ENCODE measurements at places on chromosomes 12 and 14. TPM values are rescaled to one million over a fixed set of nuclear protein-coding genes. Genes with fewer than 3 reads are reported as not detected.

DNA sequence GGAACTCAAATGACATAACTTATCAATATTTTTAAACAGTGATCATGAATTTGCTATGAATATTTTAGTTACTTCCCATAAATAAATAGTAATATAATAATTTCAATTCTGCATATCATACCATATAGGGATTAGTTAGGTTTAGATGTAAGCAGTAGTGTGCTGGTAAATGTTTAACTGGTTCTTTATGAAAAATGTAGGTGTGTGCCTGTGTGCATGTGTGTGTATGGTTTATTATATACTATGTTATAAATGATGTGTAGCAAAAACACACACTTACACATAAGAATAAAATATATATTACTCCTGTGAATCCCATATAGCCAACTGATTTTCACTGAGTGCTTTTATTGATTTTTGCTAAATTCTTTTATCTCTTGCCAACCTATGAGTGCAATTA is 14.0 kb upstream of the BHLHE41 start:
- no peak for DNase-seq

DNA sequence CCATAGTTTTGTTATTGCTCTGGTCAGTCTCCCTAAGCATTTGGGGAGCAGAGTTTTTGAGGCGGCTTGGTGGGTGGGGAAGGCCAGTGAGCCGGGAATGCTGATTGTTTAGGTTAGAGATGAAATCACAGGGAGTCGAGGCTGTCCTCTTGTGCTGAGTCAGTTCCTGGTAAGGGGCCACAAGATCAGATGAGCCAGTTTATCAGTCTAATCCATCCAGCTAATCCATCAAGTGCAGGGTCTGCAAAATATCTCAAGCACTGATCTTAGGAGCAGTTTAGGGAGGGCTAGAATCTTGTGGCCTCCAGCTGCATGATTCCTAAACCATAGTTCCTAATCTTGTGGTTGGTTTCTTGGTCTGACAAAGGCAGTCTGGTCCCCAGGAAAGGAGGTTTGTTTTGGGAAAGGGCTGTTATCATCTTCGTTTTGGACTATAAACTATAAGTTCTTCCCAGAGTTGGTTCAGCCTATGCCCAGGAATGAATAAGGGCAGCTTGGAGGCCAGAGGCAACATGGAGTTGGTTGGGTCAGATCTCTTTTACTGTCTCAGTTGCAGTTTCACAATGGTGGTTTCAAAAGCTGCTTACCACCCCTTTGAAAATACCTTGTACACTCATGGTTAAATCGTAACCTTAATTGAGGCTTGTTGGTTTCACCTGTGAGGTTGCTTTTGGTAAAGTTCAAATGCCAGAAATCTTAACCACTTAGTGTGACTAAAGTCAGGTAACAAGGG is 33.6 kb upstream of the HIGD1C start:
- DNase-seq, result no peak

GRCh38 chr14:92160619-92161018 is 38.9 kb downstream of the CPSF2 start:
- DNase-seq, result no peak

- no peak for DNase-seq
Measured at GRCh38 chr12:6768437-6768914, 2.3 kb downstream of the PTMS start.

GRCh38 chr12:128794661-128795529 is 28.9 kb downstream of the SLC15A4 start:
- DNase-seq, result no peak

- no peak for DNase-seq
Measured at GRCh38 chr14:37246427-37246829, 48.7 kb downstream of the MIPOL1 start.

DNA sequence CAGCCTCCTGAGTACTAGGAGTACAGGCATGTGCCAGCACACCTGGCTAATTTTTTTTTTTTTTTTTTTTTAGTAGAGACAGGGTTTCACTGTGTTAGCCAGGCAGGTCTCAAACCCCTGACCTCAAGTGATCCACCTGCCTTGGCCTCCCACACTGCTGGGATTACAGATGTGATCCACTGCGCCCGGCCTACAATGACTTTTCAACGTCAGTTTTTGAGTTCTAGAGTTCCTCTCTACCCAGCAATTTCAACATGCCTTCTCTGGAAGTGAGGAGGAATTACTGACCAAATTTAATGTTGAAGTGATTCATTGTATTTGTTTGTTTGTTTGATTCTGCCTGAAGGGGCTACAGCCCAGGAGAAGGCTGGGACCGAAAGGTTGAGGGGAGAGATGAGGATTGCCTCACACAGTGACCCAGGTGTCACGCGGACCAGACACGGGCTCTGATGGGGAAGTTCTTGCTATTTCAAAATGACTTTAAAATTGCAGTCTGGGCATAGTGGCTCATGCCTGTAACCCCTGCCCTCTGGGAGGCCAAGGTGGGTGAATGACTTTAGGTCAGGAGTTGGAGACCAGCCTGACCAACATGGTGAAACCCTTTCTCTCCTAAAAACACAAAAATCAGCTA is 8.6 kb upstream of the DENR start:
- no peak for DNase-seq

HRK gene
- not detected for total RNA-seq

ALDH2 gene
- total RNA-seq, result 57.3 TPM

All from body of pancreas (tissue), 4 donors.